ENCODE measurements at places on chromosomes 5 and 9. TPM values are rescaled to one million over a fixed set of nuclear protein-coding genes. Genes with fewer than 3 reads are reported as not detected.

GRCh38 chr9:105708405-105708804, 14.1 kb downstream of the TMEM38B start:
- no peak for DNase-seq

The CORO2A gene
- total RNA-seq = 0.22 TPM

GRCh38 chr5:62732677-62733121, 154.1 kb downstream of the LRRC70 start:
- no peak for DNase-seq

- no peak for DNase-seq
These were observed 44.7 kb upstream of the TMEM215 start for GRCh38 chr9:32738501-32739172.

DNA sequence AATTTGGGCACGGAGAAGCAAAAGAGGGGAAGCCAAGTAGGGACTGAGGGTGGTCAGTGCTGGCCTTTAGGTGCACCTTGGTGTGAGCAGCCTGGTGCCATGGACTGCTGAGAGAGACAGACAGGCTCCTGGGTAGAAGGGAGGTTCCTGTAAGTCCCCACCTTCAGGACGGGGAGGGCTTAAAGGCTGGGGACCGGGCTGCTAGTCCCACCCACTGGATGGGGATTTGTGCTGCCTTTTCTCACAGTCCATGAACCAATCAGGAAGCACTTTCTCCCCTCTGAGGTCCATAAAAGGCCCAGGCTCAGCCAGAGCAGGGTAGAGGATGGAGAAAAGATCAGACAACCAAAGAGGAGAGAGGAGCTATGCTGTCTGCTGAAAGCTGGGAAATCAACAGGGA, 15.2 kb downstream of the CDC25C start:
- no peak for DNase-seq

DNA sequence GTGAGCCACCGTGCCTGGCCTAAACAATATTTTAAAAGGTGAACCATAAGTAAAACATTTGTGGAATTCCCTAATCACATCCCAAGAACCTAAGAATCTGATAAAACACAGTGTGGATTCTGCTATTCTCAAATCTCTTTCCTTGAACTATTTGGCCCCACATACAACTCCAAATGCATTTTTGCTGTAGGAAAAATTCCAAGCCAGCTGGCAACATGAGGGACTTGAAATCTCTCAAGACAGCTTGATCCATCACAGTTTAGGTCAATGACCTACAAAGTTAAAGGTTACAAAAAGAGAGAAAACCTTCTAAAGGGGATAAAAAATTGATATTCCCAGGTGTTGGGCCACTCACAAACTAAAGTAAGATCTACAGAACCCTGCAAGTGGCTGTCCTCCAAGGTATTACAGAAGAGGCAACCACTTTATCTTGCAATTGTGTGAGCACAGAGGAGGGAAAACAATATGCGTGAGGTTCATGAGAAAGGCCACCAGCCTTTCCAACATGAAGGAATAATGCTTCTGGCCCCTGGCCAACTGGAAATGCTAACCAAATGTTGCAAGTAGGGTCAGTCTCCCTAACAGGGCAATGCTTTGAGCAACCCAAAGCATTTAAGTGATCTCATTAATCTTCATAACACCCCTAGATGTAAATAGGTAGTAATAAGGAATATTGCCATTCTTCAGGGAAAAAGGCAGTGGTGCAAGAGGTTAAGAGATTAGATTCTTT, 221.4 kb downstream of the SEMA5A start:
- DNase-seq = peak; percentile 5

- no peak for DNase-seq
These were observed 195.8 kb downstream of the SREK1 start for GRCh38 chr5:66339896-66340295.

The ARHGEF39 gene
- under 0.01 TPM for total RNA-seq

- DNase-seq = no peak
These were observed 272.6 kb upstream of the TUT7 start for GRCh38 chr9:86626802-86627201.

DNA sequence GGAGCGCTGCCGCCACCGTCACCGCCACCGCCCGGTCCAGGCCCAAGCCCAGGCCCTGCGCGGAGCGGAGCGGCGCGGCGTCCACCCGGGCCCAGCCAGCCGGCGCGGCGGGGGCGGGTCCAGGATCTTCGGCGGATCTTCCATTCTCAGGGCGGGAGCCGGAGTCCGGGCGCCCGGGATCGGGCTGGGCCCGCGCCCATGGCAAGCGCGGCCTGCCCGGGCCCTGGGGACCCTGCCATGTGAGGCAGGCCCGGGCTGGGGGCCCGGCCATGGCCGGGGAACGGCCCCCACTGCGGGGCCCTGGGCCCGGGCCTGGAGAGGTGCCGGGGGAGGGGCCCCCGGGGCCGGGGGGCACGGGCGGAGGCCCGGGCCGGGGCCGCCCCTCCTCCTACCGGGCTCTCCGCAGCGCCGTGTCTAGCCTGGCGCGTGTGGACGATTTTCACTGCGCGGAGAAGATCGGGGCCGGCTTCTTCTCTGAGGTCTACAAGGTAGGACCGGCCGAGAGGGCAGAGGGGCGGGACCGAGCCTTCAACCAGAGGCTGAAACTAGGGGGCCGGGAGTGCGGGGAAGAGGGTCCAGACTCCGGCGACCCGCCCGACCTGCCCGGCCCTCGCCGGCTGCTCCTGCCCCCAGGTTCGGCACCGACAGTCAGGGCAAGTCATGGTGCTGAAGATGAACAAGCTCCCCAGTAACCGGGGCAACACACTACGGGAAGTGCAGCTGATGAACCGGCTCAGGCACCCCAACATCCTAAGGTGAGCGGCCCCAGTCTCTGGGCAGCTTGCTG, 482 bp downstream of the TESK1 start:
- DNase-seq = no peak

DNA sequence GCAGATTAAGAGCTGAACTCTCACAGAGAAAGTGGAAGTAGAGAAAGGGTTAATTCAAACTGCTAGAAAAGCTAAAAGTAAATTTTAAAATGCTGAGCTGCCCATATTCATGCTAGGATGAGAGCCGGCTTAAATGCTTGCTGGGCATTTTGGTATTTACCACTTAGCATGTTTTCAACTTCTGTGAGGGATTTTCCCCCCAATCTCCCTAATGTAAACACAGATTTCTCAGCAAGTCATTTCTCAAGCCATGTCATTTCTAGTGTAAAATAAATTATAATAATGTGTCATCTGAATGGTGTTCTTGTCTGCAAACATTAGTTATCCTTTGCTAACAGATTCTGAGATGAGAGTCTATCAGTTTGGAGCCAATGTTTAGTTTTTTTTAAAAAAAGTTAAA, 22.3 kb downstream of the RPS23 start:
- no peak for DNase-seq

DNA sequence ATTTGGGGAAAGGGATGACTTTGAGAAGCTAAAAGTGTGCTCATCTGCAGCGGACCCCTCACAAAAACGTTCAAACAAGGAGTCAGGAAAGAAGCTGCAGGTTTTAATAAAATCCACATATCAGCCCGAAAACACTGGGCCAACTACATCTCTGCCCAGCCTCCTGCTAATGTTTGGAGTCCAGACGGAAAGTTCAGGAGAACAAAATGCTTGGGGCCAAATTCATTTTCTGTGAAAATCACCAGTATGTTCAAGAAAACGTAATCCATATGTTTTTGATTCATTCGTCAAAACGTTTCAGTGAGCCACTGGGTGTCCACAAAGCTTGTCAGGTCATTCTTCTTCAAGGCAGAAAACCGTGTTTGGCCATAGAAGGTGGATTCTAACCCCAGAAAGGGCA, 87.5 kb upstream of the GAS1 start:
- no peak for DNase-seq

The C9orf50 gene
- not detected for total RNA-seq

DNA sequence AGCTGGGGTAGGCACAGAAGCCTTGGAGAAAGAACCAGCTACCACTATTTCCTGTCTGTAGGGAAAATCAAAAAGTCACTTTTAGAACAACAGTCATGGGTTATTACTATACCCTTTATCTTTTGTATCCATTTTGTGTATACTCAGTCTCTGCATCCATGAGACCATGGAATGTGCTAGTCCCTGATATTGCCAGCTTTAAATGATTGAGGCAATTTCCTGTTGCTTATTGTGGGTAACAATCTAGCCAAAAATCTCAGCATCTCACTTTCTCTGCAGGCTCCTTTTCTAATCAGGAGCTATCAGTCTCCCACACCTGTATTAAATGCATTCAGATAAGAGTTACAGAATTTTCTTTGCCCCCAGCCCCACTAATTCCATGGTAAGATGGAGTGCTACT, 968 bp upstream of the KDM3B start:
- no peak for DNase-seq

DNA sequence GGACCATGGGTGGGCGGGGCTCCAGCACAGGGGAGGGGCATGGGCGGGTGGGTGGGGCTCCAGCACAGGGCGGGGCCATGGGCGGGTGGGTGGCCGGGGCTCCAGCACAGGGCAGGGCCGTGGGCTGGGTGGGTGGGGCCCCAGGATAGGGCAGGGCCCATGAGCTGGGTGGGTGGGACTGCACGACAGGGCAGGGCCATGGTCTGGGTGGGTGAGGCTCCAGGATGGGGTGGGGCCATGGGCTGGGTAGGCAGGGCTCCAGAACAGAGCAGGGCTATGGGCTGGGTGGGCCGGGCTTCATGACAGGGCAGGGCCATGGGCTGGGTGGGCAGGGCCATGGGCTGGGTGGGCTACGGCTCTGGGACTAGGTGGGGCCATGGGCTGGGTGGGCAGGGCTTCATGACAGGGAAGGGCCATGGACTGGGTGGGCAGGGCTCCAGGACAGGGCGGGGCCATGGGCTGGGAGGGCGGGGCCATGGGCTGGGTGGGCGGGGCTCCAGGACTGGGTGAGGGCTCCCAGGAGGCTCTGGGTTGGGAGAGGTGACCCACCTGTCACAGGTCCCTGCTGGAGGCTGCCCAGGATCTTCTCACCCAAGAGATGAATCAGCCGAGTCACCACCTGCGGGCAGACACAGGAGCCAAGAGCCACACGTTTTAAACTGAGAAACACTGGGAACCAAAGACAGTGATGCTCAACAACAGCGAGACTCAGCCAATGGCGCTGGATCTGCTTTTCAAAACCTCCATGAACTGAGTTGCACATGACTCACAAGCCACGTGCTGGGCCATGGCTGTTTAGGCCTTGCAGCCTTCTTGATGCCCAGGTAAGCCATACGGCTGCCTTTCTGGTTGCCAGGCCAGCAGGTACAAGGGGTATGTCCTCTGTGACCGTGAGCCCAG, 33.6 kb upstream of the NSMF start:
- no peak for DNase-seq
